ENCODE measurements at places on chromosomes 5 and 9.
A peak's percentile ranks its signal among the peaks of the same experiment; 100 is the strongest.

- no peak overlapping the region for H3K27ac ChIP-seq
- H3K4me3 ChIP-seq: no peak overlapping the region
- H3K36me3 ChIP-seq: peaks cover 3% of the 10 kb centered on the region
- no peaks in the 10 kb centered on the region for H3K4me1 ChIP-seq
- H3K27me3 ChIP-seq: no peaks in the 10 kb centered on the region
- DNase-seq: no peak
Observed at GRCh38 chr5:94397508-94397907, 220.9 kb downstream of the KIAA0825 start.

GRCh38 chr9:124210697-124211096, 47.1 kb upstream of the NEK6 start:
- H3K4me1 ChIP-seq: peaks cover 21% of the 10 kb centered on the region
- peak overlapping the region; percentile 65 for H3K27ac ChIP-seq
- H3K4me3 ChIP-seq: no peak overlapping the region
- H3K36me3 ChIP-seq: no peaks in the 10 kb centered on the region

DNA sequence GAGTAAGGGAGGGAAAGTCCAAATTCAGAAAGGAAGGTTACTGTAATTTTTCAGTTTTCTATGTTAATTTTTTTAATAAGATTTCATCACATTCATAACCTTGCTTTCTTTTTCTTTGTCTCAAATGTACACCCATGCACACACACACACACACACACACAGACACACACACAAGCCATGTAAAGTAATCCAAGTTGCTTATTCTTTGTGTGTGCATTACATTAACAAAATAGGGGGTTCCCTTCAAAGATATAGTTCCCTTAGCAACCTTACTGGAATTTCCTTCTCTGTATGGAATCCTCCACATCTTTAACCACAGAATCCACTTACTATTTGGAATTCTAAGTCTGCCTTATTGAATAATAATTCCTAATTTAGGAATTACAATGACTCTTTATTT, 32.7 kb downstream of the ZNF366 start:
- no peak overlapping the region for H3K4me3 ChIP-seq
- no peak for DNase-seq
- no peaks in the 10 kb centered on the region for H3K36me3 ChIP-seq
- H3K27me3 ChIP-seq: peaks cover 52% of the 10 kb centered on the region

GRCh38 chr9:35702696-35703095, 13.0 kb upstream of the TPM2 start:
- no peaks in the 10 kb centered on the region for H3K27me3 ChIP-seq
- H3K36me3 ChIP-seq: peaks cover 13% of the 10 kb centered on the region

- H3K4me1 ChIP-seq: no peaks in the 10 kb centered on the region
- H3K4me3 ChIP-seq: no peak overlapping the region
Observed at GRCh38 chr5:170963521-170963920, 101.7 kb downstream of the RANBP17 start.

GRCh38 chr5:83066548-83067110, 10.6 kb downstream of the TMEM167A start:
- no peak overlapping the region for H3K4me3 ChIP-seq
- no peaks in the 10 kb centered on the region for H3K27me3 ChIP-seq
- no peaks in the 10 kb centered on the region for H3K36me3 ChIP-seq
- no peak overlapping the region for H3K27ac ChIP-seq

DNA sequence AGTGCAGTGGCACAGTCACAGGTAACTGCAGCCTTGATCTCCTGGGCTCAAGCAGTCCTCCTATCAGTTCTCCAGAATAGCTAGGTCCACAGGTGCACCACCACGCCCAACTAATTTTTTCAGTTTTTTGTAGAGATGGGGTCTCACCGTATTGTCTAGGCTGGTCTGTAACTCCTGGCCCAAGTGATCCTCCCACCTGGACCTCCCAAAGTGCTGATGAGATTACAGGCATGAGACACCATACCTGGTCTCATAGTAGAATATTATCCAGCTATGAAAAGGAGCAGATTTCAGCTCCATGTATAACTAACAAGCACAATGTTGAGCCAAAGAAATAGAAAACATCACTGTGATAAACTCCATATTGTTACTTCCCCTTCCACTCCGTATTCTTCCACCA, 69.8 kb downstream of the FAM78A start:
- no peak overlapping the region for H3K4me3 ChIP-seq
- H3K36me3 ChIP-seq: peaks cover 8% of the 10 kb centered on the region
- no peak overlapping the region for H3K27ac ChIP-seq

DNA sequence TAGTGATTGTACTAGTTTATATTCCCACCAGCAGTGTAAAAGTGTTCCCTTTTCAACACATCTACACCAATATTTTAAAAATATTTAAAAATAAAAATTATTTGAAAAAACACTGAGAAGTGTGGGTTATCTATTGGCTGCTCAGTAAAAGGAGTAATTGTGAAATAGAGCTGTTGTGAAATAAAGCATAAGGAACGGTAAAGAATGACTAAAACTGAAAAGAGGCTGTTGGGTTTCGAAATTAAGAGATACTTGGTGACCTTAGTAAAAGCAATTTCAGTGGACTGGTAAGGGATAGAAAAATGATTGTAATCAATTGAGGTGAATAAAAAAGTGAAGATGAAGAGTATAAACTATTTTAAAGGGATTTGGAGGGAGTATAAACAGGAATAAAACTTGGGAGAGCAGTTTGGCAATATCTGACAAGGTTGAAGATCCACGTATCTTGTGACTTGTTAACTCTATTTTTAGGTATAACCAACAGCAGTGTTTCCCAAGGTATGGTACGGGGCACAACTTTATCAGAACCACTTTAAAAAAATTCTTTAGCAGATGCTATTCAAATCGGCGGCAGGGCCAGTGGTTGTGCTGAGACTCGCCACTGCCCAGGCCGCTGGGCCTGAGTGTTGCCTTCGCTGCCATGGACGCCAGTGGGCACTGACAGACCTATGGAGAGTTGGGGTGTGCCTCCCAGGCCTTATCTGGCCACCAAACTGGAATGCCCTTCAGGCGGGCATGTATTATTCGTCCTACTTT, 63.3 kb downstream of the TMEM38B start:
- no peak for DNase-seq
- H3K4me1 ChIP-seq: no peaks in the 10 kb centered on the region
- no peak overlapping the region for H3K27ac ChIP-seq
- H3K36me3 ChIP-seq: no peaks in the 10 kb centered on the region
- H3K27me3 ChIP-seq: no peaks in the 10 kb centered on the region
- H3K4me3 ChIP-seq: no peak overlapping the region

- H3K27ac ChIP-seq: no peak overlapping the region
- no peaks in the 10 kb centered on the region for H3K27me3 ChIP-seq
- H3K4me1 ChIP-seq: peaks cover 32% of the 10 kb centered on the region
- no peak for DNase-seq
- no peak overlapping the region for H3K4me3 ChIP-seq
Observed at GRCh38 chr9:20518737-20519136, 103.6 kb downstream of the MLLT3 start.

DNA sequence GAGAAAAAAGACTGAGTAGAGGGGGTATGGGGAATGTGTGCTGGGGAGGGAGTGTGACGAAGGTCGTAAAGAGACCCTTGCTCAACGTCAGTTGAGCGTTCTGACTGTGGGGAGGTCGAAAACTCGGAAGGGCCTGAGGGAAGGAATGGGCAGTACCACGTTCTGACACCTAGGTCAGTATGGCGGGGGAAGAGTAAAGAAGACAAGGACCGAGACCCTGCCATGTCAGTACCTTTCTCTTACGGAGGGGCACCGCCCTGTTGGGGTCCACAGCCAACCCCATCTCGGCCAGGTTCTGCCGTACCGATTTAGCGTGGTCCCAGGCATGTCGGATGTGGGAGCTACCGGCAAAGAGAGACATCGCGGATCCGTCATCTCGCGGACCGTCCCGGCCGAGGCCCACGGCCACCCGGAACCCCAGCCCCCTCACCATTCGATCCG, 375 bp downstream of the NOP16 start:
- no peaks in the 10 kb centered on the region for H3K27me3 ChIP-seq
- H3K27ac ChIP-seq: peak overlapping the region; percentile 98
- no peaks in the 10 kb centered on the region for H3K36me3 ChIP-seq

GRCh38 chr9:122463828-122464632, 13.7 kb downstream of the OR1J1 start:
- peak overlapping the region; percentile 87 for H3K4me3 ChIP-seq
- DNase-seq: no peak
- peaks cover 36% of the 10 kb centered on the region for H3K27me3 ChIP-seq
- peaks cover 6% of the 10 kb centered on the region for H3K4me1 ChIP-seq

GRCh38 chr5:61802456-61802855, 470.4 kb downstream of the ZSWIM6 start:
- H3K27ac ChIP-seq: no peak overlapping the region
- peaks cover 4% of the 10 kb centered on the region for H3K36me3 ChIP-seq
- H3K27me3 ChIP-seq: peaks cover 10% of the 10 kb centered on the region
- H3K4me3 ChIP-seq: no peak overlapping the region
- no peak for DNase-seq
- H3K4me1 ChIP-seq: no peaks in the 10 kb centered on the region

DNA sequence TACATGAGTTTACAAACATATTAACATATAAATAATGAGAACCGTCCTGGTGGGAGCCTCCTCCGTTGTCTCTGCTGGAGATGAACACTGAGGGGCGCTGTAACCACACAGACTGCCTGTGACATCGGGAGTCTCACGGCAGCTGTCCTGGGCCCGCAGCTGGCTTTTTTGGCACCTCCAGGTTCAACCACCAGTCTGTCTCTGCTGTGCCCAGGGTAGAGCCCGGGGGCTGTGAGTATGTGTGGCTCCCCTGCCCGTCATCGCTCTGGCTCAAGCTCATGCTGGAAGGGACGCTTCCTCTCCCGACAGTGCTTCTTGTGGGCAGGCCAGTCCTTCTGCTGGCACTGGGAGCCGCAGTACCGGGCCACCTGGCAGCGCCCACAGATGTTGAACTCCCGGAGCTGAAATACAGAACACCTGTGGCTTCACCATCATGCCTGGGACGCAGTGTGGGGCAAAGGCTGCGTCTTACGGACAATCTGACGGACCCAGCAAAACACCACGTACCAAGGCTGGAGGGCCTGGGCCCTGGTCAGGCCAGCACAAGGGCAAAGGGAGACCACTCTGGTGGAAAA, 3.6 kb upstream of the DPH7 start:
- no peaks in the 10 kb centered on the region for H3K36me3 ChIP-seq
- no peak overlapping the region for H3K4me3 ChIP-seq
- H3K27ac ChIP-seq: no peak overlapping the region
- no peaks in the 10 kb centered on the region for H3K27me3 ChIP-seq
- H3K4me1 ChIP-seq: peaks cover 4% of the 10 kb centered on the region

DNA sequence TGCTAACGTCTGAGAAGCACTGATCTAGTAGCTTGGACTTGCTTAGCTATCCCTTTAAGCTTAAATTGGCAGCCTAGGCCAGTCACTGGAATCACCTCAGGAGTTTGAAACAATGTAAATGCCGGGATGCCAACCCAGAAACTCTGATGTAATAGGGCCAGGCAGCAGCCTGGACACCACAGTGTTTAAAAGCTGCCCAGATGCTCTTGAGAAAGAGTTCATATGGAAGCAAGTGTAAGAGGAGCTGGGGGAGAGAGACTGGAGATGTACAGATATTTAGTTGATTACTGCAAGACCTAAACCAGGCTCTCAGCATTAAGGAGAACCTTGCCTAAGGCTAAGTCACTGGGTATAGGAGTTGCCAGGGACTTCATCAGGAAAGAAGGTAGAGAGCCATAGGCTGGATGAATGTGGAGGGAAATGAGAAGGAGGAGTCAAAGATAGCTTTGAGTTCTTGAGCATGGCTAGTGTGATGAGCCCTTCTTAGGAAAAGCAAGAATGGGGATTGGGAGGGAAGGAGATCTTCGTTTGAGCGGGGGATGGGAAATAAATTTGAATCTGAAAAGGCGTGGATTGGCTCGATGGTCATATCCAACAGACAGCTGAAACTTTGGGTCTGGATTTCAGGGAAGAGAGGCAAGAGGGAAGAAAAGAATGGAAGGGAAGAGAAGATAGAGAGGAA, 392.9 kb upstream of the WWC1 start:
- H3K36me3 ChIP-seq: peaks cover 3% of the 10 kb centered on the region
- H3K4me3 ChIP-seq: no peak overlapping the region
- H3K27me3 ChIP-seq: no peaks in the 10 kb centered on the region
- DNase-seq: no peak

GRCh38 chr9:84456527-84456926, 116.0 kb upstream of the SLC28A3 start:
- H3K4me3 ChIP-seq: no peak overlapping the region
- DNase-seq: no peak
- no peak overlapping the region for H3K27ac ChIP-seq
- H3K4me1 ChIP-seq: no peaks in the 10 kb centered on the region

DNA sequence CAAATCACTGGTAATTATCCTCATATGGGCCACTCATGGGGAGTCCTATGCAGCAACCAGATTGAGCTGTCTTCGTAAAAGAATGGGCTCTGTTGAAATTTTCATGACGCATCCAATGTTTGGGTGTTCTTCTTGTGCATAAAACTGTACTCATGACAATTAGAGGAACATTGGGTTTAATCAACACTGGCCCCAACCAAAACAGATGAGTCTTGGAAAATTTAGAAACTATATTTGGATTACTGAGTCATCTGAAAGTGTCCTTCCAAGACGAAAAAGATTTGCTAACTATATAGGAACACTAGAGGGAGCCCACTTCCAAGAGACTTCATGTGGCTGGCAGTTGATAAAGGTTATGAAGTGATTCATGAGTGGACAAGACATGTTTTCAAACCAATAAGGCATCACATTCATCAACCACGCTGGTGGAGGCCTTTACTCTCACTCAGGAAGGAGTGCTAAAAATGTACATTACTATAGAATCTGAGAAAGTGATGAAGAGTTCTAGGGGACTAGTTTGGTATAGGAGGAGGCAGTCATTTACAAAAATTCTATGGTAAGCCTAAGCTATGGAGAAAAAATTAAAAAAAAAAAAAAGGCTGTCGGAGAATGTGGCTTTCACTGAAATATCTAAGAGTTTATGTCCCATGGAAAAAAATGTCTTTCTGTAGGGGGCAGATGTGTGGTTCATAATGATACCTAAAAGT, 313.5 kb downstream of the PRDM9 start:
- H3K4me1 ChIP-seq: no peaks in the 10 kb centered on the region
- H3K36me3 ChIP-seq: no peaks in the 10 kb centered on the region
- no peaks in the 10 kb centered on the region for H3K27me3 ChIP-seq

DNA sequence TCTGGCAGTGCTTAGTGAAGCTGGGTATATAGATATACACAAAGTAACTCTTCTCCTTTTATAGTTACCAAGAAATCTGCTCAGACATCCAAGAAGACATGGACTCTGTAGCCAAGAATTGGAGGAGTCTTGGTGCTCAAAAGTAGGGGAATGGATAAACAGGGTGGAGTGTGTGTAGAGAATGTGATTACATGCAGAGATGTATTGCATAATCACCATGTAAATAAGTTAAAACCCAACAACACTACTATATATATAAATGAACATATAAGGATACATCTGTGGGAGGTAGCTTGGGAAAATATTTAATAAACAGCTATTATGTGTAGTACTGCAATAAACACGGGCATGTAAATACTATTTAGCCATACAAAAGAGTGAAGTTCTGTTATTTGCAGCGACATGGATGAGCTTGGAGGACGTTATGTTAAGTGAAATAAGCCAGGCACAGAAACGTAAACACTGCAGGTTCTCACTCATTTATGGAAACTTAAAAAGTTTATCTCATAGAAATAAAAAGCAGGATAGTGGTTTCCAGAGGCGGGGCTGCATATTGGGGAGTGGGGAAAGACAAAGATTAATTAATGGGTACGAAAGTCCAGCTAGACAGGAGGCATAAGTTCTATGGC, 207.5 kb downstream of the TENT4A start:
- no peaks in the 10 kb centered on the region for H3K27me3 ChIP-seq
- H3K27ac ChIP-seq: no peak overlapping the region
- H3K36me3 ChIP-seq: no peaks in the 10 kb centered on the region
- no peak overlapping the region for H3K4me3 ChIP-seq

Measured in T-helper 17 cell (primary cell).